ENCODE measurements at places on chromosomes 2 and 18.

- no peak for DNase-seq
These were observed 258.5 kb downstream of the KCNS3 start for GRCh38 chr2:18136881-18137475.

- no peak for DNase-seq
These were observed 45.9 kb downstream of the RPIA start for GRCh38 chr2:88737385-88737784.

GRCh38 chr2:28507796-28508764 is 12.2 kb downstream of the PLB1 start:
- DNase-seq, result peak; percentile 34

DNA sequence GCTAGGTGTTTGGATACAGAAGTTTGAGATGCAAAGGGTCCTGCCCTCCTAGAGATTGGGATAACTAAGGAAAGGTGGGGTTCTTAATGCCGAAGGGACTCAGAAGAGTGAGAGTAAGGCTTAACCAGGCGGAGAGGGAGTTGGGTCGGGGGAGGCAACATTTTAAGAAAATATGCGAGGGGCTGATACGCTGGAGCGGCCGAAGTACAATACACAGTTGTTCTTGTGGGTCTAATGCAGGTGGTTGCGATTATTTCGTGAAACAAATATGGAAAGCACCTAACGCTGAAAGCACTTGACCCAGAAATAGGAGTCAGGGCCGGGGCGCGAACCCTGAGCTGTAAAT is 344 bp upstream of the MRPL33 start:
- DNase-seq, result no peak

DNA sequence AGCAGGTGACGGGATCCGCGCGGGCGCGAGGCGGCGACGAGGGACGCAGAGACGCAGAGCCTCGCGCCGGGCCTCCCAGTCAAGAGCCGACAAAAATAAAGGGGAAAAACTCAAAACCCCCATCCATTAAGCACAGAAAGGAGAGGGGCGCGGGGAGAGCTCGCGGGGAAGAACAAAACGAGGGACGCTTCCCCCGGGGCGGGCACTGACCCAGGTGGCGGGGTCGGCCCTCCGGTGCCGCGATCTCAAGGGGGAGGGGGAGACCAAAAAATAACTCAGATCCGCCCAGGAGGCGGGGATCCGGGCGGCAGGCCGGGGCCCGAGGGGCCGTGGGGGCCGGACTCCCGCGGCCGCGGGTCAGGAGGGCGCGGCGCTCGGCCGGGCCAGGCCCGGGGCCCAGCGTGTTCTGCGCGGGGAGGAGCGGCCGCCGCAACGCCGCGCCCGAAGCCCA is 597 bp downstream of the RNF103 start:
- DNase-seq, result no peak

DNA sequence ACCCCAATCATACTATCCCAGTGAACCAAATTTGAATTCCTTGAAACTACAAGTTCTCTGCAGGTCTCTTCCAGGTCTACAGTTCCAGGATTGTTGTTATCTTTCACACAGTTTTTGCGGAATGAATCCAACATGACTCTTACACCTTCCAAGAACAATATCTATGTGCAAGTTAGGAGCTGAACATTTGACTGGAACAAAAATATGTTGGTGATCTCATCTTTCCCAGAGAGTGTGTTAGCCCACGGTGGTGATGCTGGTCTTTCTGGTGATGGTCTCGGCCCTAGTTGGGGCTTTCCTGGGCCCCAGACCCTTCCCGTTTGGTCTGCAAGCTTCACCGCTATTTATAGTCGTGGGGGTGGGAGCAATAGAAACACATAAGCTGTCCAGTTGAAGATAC is 173.7 kb downstream of the TPGS2 start:
- no peak for DNase-seq

DNA sequence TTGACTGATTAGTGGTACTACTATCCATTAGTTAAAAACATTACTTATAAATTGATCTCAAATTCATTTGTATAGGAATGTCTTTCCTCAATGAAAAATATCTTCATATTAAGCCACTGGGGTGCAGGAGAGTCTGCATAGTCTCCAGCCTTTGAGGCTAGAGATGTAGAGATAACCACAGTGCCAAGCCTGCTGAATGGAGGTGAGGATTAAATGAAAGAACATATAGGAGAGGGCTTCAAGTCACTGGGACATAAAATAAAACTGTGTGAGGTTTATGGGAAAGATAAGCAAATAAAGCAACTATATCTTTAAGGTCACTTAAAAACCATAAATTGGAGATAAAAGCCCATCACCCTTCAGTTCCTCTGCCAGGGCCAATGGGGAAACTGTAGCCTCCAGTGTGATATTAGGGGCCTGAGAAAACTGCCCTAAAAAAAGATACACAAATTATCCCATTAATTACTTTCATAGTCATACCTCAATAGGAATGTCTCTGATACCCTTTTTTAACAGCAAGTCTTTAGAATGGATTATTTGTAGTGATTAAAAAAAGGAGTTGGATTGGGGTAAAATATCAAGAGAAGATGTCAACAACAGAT is 27.6 kb downstream of the GALNT3 start:
- peak; percentile 31 for DNase-seq

GRCh38 chr2:239370403-239370802 is 30.4 kb downstream of the HDAC4 start:
- no peak for DNase-seq

- no peak for DNase-seq
These were observed 154.0 kb downstream of the TRIB2 start for GRCh38 chr2:12870692-12871091.

DNA sequence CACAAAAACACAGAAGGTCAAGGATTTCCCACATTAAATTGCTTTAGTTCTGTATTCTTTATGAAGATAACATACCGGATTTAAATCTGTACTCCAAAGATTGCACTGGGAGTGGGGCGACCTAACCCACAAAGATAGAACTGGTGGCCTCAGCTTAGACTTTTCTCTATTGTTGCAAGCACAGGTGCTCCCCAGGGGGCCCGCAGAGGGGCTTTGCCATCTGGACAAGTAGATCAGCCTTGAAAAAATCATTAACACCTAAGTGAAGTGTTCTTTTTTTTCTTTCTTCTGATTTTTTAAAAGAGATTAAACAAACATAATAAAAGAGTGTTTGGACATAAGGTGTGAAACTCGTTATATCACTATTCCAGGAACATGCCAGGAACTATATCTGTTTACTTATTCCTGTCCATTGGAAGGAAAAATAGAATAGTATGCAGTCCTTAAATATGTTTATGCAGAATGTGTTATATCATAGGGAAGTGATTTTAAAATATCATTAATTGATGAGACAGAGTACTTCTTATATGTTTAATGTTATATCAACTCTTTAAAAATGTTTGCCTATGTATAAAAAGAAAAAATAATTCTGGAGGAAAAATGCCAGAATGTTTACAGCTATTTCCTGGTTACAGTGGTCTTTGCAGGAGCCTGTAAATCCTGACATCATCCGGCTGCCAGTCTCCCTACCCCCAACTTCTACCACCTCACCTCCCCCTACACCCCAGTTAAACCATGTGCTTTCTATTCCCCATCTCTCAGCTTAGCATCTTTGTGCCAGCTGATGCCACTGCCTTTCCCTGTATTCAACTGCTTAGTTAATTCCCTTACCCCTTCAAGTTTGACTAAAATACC is 679.2 kb downstream of the CNTNAP5 start:
- no peak for DNase-seq

GRCh38 chr2:35454966-35455638 is 900.5 kb upstream of the CRIM1 start:
- DNase-seq, result no peak

DNA sequence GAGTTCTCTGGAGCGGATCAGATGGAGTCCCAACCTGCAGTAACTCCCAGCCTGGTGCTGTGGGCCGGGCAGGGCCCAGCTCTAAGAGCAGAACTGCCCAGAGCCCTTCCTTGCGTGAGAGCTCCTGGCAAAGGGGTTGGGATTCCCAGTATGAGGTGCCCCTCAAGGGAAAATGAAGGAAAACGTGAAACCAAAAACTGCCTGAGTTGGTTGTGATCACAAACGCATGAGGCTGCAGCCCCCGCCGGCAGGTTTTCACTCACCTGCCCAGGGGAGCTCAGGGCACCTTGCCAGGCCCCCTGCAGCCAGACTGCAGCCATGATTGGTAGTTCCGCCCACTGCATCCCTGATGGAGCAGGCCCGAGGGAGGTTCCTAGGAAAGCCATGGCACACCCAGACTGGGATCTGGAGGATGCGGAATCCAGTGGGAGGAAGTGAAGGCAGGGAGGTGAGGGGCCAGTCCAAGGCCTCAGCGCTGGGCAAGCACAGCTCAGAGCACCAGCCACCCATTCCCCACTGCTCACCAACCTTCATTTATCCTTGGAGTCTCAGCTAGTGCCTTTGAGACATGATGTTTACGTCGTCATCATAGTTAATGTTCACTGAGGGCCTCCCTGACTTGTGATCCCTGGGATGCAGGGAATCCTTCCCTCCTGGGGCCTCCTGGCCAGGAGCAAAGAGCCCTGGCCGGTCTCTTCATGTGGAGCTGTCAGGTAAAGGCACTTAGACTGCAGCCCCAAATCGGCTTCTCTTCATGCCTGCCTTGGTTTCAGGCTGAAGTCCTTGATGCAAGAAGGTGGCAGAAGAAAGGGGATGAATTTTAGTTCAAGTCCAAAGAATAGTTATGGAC is 103.2 kb downstream of the INHBB start:
- no peak for DNase-seq

GRCh38 chr2:197141702-197142473 is 168.7 kb downstream of the ANKRD44 start:
- DNase-seq, result no peak

GRCh38 chr2:234001380-234002160 is 48.9 kb upstream of the SPP2 start:
- DNase-seq, result no peak

All from HepG2 (cell line).